ENCODE measurements at places on chromosomes 4 and X. TPM values are rescaled to one million over a fixed set of nuclear protein-coding genes. Genes with fewer than 3 reads are reported as not detected.

Gene RS1
- total RNA-seq = not detected

Gene CCNA2
- total RNA-seq = 113 TPM

Gene CTAG1B
- not detected for total RNA-seq

DNA sequence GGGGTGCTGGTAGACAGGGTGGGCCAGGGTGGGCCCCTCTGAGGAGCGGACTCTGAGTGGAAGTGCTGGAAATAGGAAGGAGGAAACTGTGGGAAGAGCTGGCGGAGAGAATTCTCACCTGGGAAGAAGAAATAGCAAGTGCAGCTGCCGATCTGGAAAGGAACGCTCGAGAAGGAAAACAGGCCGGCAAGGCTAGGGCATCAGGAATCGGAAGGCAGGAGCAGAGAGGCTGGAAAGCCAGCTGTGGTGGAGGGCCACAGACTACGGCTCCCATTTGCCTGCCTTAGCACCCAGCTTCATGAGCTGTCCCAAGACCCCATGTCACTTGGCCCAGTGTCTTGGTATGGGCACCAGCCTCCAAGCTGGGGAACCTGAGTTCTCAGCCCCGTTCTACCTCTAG is 37.3 kb downstream of the DCTD start:
- no peak for DNase-seq

GRCh38 chr4:152460488-152460887 is 75.4 kb downstream of the FBXW7 start:
- no peak for DNase-seq
